Ovary (tissue), 10 donors: ENCODE measurements at places on chromosomes 4 and X. TPM values are rescaled to one million over a fixed set of nuclear protein-coding genes. Genes with fewer than 3 reads are reported as not detected.

The KIAA1210 gene
- total RNA-seq: 0.92 TPM

The MCUB gene
- total RNA-seq: 8.5 TPM

- DNase-seq: no peak
These were observed 47.1 kb downstream of the PPP2R2C start for GRCh38 chr4:6425336-6425735.

DNA sequence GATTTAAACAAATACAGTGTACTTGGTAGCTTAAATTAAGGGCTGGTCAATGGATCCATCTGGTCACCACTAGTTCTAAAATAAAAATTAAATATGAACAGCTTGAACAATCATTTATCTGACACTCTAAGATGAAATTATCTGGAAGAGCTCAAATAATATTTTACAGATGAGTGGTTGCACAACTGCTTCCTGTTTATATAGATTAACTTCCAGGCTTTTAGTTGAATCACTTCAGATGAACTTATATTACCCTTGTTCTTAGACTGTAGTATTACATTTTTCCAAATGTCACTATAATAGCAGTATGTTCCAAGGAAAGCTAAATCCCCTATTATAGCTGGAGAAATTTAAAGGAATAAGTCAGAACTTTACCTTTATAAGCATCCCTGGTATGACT, 92.4 kb upstream of the SMIM10 start:
- DNase-seq: no peak

The GLRA3 gene
- total RNA-seq: not detected

The NDNF gene
- 20.6 TPM for total RNA-seq

The YY2 gene
- total RNA-seq: 2.8 TPM

GRCh38 chrX:77617206-77617605, 168.8 kb downstream of the ATRX start:
- DNase-seq: no peak

- no peak for DNase-seq
These were observed 50.8 kb downstream of the LRP2BP start for GRCh38 chr4:185344743-185345538.

- DNase-seq: no peak
These were observed 37.8 kb upstream of the HPF1 start for GRCh38 chr4:169795585-169795984.

GRCh38 chr4:153258750-153259149, 54.5 kb downstream of the TRIM2 start:
- DNase-seq: no peak

DNA sequence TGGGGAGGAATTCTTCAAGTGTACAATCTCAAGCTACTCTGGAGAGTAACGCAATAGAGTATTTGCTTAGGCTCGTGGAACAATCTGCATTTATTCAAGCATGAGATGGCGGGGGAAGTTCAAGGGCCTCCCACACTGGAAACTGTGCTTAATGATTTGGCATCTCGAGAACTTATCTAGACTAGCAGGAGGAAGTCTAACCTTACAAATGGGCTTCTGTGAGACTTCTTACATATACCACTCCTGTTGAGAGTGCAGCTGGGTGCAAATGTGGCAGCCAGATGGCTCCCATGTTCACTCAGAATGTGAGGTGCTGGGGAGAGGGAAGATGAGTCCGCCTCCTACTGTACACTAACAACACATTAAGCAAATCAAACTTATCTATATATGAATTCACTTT, 29.3 kb upstream of the PTPN13 start:
- DNase-seq: no peak

DNA sequence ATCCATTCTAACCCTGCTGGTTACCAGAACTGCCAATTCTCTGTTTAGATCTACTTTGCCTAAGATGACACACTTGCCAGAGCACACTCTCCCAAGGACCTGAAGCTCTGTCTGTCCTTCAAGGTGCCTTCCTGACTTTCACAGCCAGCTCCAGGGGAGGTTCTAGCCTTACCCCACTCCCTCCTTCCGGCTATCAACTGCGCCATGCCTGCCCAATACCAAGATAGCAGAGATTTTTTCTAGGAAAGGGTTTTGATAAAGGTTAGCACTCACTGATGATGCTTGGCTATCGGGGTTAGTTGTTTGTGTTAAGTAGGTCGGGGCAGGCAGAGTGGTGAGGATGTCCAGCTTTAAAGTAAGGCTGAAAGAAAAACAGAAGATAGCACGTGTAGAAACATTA, 14.3 kb downstream of the ALPK1 start:
- no peak for DNase-seq

DNA sequence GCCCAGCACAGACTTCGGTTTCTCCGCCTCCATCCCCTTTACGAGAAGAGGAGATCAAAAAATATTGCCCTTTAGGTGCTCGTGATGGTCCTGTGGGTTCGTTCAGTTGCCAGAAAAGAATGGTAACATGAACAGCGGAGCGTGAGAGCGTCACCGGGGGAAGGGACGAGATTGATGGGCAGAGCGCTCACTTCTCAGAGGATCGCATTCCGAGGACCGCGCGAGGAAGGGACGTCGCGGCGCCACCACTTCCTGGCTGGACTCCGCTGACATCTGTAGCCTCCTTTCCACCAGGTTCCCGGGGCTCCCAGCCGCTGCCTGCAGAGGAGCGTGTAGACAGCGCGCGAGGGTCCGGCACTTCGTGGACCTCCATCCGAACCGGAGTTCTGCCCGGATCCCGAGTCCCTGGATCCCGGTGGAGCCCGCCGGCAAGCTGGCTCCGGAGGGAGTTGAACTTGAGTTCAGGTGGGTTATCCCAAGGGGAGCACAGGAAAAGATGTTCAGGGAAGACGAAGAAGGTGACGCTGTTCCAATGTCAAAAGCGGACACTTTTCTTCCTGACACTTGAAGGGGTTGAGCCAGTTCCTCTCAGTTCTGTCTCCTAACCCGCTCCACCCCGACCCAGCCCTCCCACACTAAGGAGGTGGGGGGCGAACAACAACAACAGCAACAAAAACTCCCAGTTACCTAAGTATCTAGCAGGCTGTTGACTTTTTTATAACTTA, 484 bp downstream of the GALNTL6 start:
- no peak for DNase-seq

The GYPE gene
- not detected for total RNA-seq

The DCAF8L2 gene
- 0.27 TPM for total RNA-seq

DNA sequence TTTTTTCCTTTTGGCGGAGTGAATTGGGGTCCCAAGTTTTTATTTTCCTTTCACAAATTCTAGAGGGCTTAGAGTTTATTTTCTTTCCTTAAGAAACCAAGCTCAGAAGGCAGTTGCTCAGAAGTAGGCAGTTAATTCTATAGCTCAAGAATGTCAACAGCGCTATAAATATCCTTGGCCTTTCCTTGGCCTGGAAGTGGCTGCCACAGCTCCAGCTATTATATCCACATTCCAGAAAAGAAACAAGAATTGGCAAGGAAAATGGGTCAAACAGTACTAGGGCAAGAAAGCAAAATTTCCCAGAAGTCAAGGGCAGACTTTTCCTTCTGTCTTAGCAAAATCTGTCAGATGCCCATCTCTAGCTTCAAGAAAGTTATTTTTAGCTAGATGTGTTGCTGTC, 31.0 kb downstream of the SLC10A6 start:
- no peak for DNase-seq

GRCh38 chrX:17021851-17022604, 75.6 kb downstream of the REPS2 start:
- DNase-seq: no peak

DNA sequence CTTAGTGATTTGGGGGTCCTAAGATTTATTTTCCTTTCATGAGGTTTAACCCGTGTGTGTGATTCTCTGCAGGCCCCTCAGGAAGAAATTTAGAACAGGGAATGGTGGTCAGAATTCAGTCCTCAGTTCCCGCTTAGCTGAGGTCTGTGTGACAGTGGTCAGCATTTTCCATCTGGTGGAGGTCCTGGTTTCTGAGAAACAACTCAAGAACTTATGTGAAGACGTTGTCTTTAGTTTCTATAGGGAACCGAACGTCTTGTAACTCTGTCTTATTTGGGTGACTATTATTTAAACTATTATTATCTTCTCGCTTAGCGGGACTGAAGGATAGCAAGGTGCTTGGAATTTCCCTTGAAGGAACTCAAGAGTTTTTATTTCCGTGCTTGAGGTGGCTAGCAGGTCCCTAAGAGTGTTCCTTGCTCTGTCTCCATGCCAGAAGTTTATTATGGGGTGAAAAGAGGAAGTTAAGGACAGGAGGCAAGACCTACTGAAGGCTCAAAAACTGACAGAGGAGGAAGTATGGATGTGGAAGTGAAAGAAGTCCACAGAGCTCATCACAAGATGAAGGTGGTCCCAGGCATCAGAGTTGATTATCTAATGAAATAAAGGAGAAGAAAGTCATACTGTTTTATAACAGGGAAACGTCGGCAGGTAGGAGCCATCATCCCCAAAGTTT, 9.4 kb downstream of the MGST2 start:
- no peak for DNase-seq
